Upper lobe of right lung (tissue), 1 donor: ENCODE measurements at places on chromosomes 4 and X. TPM values are rescaled to one million over a fixed set of nuclear protein-coding genes. Genes with fewer than 3 reads are reported as not detected.

The ADGRG4 gene
- 0.06 TPM for total RNA-seq

The SMAD1 gene
- 23.9 TPM for total RNA-seq

The HGFAC gene
- 1.2 TPM for total RNA-seq

The FGFRL1 gene
- 25.2 TPM for total RNA-seq

The FAM149A gene
- 16.4 TPM for total RNA-seq

The ETDA gene
- not detected for total RNA-seq

The SLC6A8 gene
- 8.0 TPM for total RNA-seq

The G6PD gene
- total RNA-seq: 84.9 TPM

The TCEAL2 gene
- 5.4 TPM for total RNA-seq

The MAGEE1 gene
- 2.6 TPM for total RNA-seq

The MAGEB1 gene
- total RNA-seq: not detected

The BEX5 gene
- total RNA-seq: 5.8 TPM

The HOPX gene
- 520 TPM for total RNA-seq

The GRIA3 gene
- total RNA-seq: not detected

The MAGEE2 gene
- total RNA-seq: not detected

The SHISA3 gene
- total RNA-seq: 5.8 TPM

The PF4V1 gene
- total RNA-seq: not detected

The TGIF2LX gene
- total RNA-seq: not detected

The WDR17 gene
- 3.2 TPM for total RNA-seq

The ADAM29 gene
- total RNA-seq: not detected

The PAQR3 gene
- 9.8 TPM for total RNA-seq

The MAD2L1 gene
- 0.90 TPM for total RNA-seq

The RGN gene
- 15.4 TPM for total RNA-seq

The GAGE12J gene
- not detected for total RNA-seq

The UCHL1 gene
- total RNA-seq: 7.2 TPM

The F8A2 gene
- not detected for total RNA-seq

The IDUA gene
- 49.2 TPM for total RNA-seq
